ENCODE measurements at places on chromosomes 1 and 21.

- no peak for DNase-seq
Measured at GRCh38 chr1:73593804-73594203, 604.2 kb downstream of the LRRIQ3 start.

GRCh38 chr21:36916718-36917117 is 49.8 kb downstream of the HLCS start:
- no peak for DNase-seq

- no peak for DNase-seq
Measured at GRCh38 chr1:214247501-214248041, 33.4 kb upstream of the SMYD2 start.

GRCh38 chr1:107451715-107452114 is 310.9 kb downstream of the NTNG1 start:
- no peak for DNase-seq

- DNase-seq: no peak
Measured at GRCh38 chr1:168089326-168089978, 47.3 kb downstream of the GPR161 start.

GRCh38 chr1:185578293-185578692 is 155.9 kb upstream of the HMCN1 start:
- no peak for DNase-seq

DNA sequence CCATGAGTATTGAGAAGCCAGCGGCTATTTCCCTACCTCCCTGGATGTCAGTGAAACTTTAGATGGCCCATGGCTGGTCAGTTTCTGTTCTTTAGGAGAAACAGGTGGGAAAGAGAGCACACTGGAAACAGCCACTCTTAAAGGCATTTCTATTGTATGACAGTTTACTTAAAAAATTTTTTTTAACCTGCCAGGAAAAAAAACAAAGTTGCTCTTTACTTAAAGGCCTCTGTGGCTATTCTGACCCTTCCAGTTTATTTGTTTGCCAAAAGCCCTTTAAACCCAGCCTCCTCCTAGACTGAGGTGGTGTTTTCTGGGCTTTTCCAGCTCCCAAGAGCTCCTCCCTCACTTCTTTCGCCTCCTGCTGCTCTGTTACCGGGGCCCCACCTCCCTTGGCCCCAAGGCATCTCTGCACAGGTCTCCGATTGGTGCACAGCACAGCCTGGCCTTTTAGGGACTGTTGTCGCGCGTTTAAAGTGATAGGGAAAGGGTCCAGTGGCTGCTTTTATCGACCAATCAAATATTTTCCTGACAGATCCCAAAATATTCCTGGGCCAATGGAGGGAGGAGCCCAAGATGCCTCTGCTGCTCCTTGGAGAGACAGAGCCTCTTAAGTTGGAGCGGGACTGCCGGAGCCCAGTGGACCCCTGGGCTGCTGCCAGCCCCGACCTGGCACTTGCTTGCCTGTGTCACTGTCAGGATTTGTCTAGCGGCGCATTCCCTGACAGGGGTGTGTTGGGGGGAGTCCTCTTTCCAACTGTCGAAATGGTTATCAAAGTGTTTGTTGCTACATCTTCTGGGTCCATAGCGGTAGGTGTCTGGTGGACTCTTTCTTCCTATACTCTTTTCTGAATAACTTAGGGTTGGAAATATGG is at the start of gene SH3BGR:
Gene SH3BGR (plus strand): TSS at position 639 of the 875 bp plus-strand sequence. CDS start 127 bp downstream, at position 766.
- no peak for DNase-seq

GRCh38 chr1:80882553-80882952 is 918.2 kb upstream of the ADGRL2 start:
- DNase-seq: no peak

DNA sequence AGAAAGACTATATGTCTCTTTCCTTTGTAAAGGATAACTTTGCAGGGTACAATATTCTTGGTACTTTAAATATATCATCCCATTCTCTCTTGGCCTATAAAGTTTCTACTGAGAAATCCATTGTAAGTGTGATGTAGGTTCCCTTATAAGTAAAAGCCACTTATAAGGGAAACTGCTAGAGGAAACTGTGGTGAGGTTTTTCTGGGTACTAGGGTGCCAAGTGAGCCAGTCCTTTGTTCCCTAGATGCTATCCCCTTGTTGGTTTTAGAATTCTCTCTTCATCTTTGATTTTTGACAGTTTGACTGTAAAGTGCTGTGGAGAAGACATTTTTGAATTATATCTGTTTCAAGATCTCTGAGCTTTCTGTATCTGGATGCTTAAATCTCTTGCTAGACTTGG is 108.9 kb upstream of the NEK7 start:
- no peak for DNase-seq

- no peak for DNase-seq
Measured at GRCh38 chr1:203636291-203636690, 9.7 kb downstream of the ATP2B4 start.

- no peak for DNase-seq
Measured at GRCh38 chr1:114234408-114235124, 80.9 kb upstream of the SYT6 start.

GRCh38 chr1:183002797-183003196 is 20.4 kb upstream of the LAMC1 start:
- DNase-seq: no peak

DNA sequence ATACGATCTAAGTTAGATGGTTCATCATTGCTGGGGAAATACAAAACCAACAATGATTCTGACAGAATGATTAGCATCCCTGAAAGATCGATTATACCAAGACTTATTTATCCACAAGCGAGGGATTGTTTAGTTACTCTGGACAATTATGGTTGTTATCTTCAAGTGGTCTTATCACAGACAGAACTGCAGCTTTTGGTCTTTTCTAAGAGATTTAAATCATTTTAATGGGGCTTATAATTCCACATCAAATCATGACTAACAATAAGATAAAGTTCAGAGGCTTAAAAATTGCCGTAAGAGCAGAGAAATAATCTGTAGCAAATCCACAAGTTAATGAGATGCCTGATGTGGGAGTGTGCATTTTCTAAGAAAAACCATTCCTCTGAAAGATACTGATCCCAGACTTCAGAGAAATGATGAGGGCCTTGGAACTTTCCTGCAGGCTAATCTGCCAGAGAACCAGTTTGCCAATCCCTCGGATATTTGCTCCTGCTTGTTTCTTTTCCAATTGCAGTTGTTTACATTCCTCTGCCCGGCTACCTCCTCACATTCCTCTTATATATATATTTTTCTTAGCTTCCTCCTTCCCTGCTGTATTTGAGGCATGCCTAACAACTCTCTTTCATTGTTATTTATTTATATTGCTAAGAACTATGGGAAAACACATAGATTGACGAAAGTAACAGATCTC is 134.8 kb downstream of the BACH1 start:
- DNase-seq: no peak

GRCh38 chr1:23384312-23385058 is 14.8 kb upstream of the ZNF436 start:
- DNase-seq: no peak

GRCh38 chr1:33378976-33379375 is 51.9 kb downstream of the PHC2 start:
- no peak for DNase-seq

DNA sequence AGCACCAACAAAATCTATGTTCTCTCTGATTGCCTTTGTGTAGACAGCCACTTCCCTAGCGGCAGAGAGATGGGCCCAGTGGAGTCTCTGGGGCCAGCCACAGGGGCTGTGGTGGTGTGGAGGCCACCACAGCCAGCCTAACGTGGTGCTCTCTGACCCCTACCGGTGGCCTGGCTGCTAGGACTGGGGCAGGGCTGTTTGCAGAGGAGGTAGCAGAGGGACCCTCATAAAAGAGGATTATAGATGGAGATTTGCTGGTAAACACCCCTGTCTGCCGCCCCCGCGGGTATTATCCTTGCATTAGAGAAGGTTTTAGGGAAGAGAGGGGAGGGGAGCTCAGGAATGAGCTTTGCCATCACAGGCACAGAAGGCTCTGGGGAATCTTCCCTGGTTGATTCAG is 310.3 kb upstream of the VAMP3 start:
- no peak for DNase-seq

DNA sequence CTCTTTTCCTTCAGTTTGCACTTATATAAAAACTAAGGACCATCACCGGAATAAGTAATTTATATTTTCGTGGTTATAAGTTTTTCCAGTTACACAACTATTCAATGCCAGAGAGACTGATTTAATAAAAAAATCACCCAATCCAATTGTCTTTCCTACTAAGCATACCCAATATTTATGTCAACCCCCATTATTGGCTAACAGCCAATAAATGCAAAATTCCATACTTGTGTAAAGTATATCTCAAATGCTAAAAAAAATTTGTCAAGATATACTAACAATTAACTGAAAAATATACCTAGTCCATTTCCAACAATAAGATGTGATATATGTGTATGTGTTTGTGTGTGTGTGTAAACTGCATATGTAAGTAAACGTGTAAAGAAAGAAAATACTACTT is 117.4 kb downstream of the AGBL4 start:
- DNase-seq: no peak

DNA sequence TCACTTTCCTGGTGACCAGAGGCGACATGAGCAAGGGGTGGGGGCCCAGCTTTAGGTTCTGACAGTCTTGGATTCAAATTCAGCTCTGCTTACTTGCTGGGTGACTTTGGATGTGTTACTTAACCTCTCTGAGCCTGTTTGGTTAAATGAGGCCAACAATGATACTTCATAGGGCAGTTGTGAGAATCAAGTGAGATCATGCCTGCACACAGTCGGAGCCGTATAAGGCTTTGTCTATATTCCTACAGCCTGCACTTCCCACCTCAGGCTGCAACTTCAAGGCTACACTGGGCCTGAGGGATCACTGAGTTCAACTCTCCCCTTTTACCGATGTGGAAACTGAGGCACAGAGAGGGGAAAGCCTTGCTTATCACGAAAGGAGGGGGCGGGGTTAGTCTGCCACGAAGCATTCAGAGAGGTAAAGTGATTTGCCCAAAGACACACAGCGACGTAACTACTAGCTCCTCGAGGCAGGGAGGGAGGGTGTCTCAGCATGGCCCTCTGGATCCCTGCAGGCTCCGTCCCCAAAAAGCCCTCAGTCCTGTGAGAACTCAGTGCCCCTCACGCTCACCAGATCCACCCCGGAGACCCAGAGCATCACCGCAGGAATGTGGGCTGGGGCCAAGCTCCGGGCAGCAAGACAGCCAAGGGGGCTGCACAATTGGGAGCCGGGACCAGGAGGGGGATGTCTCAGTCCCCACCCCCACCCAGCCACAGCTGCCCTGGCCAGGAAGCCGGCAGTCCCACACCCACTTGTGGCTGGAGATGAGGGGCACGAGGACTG is 25.0 kb downstream of the SDC3 start:
- no peak for DNase-seq

DNA sequence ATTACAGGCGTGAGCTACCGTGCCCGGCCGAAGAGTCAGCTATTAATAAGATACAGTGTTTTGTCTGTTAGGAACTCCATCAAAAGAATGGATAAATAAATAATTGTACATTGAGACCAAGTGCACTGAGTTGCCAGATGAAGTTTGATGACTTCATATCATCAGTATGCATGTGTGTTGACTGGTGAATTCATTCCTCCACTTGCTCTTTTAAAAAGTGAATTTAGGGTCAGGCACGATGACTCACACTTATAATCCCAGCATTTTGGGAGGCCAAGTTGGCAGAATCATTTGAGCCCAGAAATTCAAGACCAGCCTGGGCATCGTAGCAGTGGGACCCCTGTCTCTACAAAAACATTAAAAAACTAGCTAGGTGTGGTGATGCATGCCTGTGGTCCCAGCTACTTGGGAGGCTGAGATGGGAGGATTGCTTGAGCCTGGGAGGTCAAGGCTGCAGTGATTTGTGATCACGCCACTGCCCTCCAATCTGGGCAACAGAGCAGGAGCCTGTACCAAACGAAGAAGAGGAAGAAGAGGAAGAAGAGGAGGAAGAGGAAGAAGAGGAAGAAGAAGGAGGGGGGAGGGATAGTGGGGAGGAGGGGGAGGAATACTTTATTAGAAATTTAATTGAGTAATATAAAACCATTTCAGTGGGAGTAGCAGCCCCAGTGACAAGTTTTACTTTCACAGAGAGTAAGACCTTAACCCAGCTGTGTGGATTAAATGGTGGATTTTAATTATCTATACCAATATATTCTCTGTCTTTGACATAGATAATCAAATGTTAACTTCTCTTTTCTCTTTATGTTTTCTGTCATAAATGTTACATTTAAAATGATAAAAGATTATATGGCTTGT is 74.9 kb downstream of the CCDC18 start:
- DNase-seq: peak; percentile 39

DNA sequence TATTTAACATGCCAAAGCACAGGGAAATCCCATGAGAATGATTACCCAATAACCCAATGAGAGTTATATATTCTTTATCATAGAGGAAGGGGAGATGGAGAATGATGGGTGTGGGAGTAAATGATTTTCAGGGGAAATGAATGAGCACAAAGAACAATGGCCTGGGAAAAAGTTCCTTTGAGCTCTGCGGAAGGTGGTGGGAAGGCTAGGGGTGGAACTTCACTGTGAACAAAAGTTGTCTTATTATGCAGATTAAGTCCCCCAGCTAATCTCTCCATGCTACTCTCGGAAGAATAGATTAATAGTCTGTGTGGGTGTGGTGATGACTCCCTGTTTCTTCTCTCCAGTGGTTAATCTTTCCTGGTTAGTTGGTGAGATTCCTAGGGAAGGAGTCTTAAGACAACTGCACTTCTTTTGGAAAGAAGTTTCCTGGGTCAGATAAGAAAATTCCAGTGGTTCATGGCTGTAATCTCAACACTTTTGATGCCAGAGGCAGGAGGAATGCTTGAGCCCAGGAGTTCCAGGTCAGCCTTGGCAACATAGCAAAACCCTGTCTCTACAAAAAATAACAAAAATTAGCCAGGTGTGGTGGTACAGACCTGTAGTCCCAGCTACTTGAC is 71.6 kb downstream of the DNTTIP2 start:
- no peak for DNase-seq

GRCh38 chr1:35885961-35886558 is 3.1 kb downstream of the AGO1 start:
- DNase-seq: no peak

DNA sequence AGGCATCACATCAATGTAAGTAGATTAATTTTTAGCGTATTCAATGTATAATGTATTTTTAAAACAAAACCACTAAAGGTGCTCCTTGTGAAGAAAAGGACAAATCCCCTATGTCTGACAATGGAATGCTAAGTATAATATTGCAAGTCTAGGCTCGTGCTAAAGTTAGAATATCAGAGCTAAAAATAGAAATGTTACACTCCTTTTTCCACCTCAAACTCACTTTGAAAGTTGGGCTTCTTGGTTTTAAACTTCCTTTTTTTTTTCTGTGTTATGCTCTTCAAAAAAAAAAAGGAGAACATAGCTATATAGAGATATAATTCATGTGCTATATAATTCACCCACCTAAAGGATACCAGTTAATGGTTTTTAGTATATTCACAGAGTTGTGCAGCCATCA is 3.6 kb upstream of the SERBP1 start:
- no peak for DNase-seq

GRCh38 chr1:94143173-94143808 is 22.3 kb upstream of the ABCA4 start:
- DNase-seq: no peak

GRCh38 chr1:173479649-173480048 is 2.5 kb downstream of the PRDX6 start:
- DNase-seq: no peak

- no peak for DNase-seq
Measured at GRCh38 chr1:32933742-32934322, 30.8 kb downstream of the RNF19B start.

- DNase-seq: no peak
Measured at GRCh38 chr1:84940481-84940880, 47.5 kb upstream of the LPAR3 start.

All from BJ (cell line).